ENCODE measurements at places on chromosomes 6 and 20.

DNA sequence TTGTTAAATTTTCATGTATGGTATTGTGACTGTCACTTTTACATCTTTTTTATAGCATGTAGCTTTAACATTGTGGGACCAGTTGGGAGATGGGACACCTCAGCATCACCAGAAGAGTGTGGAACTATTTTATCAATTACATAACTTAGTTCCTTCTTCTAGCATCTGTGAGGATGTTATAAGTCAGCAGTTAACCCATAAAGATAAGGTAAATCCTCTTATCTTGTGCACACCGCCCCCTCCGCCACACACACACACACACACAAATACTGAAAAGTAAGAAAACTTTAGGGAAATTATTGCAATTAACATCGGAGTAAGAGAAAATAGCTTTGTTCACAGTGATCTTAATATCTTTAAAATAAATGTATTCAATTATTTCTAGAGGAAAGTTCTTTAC, 60.9 kb downstream of the PGM3 start:
- DNase-seq: no peak

- DNase-seq: no peak
Measured at GRCh38 chr6:116015561-116015960, 45.1 kb downstream of the FRK start.

GRCh38 chr6:116847227-116847626, 18.3 kb upstream of the GPRC6A start:
- no peak for DNase-seq

DNA sequence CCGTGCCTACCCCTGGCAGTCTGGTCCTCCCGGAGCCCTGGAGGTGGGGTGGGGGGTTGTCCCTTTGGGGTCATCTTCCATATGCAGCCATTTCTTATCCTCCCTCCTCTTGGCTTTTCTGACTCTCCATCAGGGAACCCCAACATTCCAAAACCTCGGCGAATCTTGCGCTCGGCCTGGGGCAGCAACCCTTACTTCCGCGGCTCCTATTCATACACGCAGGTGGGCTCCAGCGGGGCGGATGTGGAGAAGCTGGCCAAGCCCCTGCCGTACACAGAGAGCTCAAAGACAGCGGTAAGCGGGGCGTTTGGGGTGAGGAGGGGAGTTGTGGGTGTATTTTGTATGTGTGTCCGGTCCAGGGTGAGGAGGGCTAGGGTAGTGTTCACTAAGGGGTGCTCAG, 168.0 kb upstream of the RNF24 start:
- DNase-seq: no peak

GRCh38 chr6:77561768-77562314, 91.0 kb upstream of the MEI4 start:
- no peak for DNase-seq

All from NCI-H1417 treated with DMSO at 0.1 percent for 48 hours (cell line).